ENCODE measurements at places on chromosomes 3 and 15. TPM values are rescaled to one million over a fixed set of nuclear protein-coding genes. Genes with fewer than 3 reads are reported as not detected.
A peak's percentile ranks its signal among the peaks of the same experiment; 100 is the strongest.

DNA sequence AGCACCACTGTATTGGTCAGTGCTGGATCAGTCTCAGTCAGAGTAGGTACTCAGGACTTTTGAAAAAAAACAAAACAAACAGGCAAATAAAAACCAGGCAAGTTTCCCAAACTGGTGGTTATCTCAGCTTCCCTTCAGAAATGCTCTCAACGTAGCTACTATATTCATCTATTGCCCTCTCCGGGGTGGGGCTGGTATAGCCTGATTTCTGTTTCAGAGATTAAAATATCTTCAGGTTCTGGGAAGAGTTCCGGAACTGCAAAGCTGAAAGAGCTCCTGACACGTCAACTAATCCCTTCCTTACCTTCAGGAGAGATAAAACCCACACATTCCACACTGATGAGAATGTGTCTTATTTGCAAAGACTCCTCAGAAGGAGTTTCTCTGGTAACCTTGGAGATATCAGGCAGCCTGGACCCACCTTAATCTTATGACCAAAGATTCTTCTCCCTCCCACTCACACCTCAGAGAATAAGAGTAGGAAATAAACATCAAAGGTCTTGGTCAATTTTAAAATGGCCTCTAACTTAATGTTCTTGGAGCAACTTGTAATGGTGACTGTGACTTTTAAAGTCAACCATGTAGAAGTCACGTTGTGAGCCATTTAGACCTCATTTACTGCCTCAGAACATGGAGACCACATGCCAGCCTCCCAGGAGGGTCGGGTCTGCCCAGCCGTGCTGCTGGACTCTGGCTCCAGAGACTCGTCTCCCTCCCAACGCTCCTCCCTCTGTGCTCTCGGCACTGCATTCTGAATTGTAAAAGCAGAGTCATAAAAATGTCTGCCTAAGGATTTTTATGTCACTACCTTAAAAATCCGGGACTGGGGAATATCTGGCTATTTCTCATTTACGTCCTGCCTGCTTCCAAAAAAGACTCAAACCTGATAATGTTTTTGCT lies 53.8 kb downstream of the CDCP1 start:
- H3K27me3 ChIP-seq = peaks cover 4% of the 10 kb centered on the region
- no peak for DNase-seq
- peaks cover 4% of the 10 kb centered on the region for H3K36me3 ChIP-seq
- H3K4me3 ChIP-seq = no peak overlapping the region
- H3K27ac ChIP-seq = no peak overlapping the region

DNA sequence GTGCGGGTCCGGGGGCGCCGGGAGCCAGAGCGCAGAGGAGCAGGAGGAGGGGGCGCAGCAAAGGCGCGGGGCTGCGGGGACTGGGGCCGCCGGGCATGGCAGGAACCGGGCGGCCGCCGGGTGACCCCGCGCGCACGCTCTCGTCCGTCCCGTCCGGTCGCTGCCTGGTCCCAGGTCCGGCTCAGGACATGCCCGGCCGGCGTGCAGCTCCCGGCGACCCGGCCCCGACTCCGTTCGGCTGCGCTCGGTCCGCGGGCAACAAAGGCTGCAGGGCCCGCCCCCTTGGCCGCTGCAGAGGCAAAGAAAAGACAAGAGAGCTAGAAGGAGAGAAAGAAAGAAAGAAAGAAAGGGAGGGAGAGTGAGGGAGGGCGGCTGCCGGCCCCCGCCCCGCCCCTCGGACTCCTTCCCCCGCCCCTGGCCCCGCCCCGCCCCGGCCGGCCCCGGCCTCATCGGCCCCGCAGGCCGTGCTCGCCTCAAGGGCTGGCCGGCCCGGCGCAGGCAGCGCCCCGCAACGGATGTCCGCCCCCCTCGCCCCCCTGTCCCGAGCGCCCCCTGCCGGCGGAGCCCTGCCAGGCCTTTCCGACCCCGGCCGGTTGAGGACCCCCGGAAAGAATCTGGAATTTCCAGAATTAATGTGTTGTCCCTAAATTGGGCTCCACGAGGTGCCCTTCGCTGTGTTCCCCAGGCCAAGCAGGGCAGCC lies at the start of gene ADAMTS7:
TSS of gene ADAMTS7 (minus strand) at position 341 of the 701 bp plus-strand sequence. CDS start at position 97, 244 bp downstream.
- peaks cover 42% of the 10 kb centered on the region for H3K27me3 ChIP-seq
- peak; percentile 67 for DNase-seq
- H3K4me3 ChIP-seq = peak within 1 kb of the TSS; percentile 61
- H3K36me3 ChIP-seq = no peaks in the 10 kb centered on the region

DNA sequence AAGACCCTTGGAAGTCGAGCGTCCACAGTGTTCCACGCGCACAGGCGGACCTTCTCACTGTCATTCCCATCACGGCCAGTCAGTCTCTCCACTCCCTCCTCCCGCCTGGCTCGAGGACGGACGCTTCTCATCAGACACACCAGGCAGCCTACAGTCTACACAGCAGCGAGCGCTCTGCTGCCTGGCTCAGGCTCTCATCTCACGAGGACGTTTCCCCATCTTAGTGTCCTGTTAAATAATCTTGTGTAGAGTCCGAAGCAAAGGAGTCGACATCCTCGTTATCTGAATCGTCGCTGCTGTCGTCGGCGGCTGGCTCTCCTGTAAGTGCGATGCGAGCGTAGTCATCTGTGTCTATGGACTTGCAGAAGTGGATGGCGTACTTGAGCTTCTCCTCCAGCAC lies 12.4 kb upstream of the OCA2 start:
- peaks cover 2% of the 10 kb centered on the region for H3K4me1 ChIP-seq
- no peak for DNase-seq
- no peak overlapping the region for H3K27ac ChIP-seq

Gene DLEC1
- total RNA-seq = 0.19 TPM

Gene BFSP2
- total RNA-seq = 0.21 TPM

Measured in activated CD4-positive, alpha-beta T cell treated with anti-CD3 and anti-CD28 coated beads for 36 hours (primary cell).